ENCODE measurements at places on chromosomes 1 and 21.

DNA sequence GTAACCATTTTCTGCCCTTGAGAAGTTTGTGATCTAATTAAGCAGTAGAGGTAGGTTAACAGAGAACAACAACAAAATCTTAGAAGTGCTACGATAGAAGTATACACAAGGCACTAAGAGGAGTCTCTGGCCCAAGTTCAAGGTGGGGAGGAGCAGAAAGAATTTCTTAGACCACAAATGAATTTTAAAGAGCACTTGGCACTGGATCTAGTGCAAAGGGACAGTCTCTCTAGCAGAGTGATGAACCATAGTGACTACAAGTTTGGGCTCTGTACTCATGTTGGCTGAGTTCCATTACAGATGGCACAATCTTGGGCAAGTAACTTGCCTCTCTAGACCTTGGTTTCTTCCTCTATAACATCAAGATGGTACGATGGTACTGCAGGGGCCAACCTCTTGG lies 33.3 kb upstream of the PIGC start:
- DNase-seq = no peak

GRCh38 chr1:7046314-7046713 lies 261.1 kb downstream of the CAMTA1 start:
- DNase-seq = no peak

- DNase-seq = no peak
These were observed 27.1 kb downstream of the ACTA1 start for GRCh38 chr1:229406798-229407197.

- DNase-seq = no peak
These were observed 27.6 kb upstream of the SIPA1L2 start for GRCh38 chr1:232657426-232658005.

DNA sequence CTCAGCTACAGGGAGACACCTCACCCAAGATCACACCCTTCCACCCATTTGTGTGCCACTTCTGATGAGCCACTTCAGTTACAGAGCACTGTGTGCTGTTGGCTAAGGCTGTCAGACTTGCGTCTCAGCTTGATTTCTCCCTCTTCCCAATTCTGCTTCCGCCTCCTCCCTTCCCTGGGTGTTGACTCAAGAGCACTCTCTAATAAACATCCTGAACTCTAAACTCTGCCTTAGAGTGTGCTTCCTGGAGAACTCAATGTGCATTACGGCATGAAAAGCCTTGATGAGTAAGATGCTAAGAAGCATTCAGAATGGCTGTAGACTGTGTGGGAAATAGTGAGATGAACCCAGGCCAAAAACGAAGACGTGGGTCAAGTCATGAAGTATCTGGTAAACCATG lies 54.9 kb upstream of the S1PR1 start:
- no peak for DNase-seq

DNA sequence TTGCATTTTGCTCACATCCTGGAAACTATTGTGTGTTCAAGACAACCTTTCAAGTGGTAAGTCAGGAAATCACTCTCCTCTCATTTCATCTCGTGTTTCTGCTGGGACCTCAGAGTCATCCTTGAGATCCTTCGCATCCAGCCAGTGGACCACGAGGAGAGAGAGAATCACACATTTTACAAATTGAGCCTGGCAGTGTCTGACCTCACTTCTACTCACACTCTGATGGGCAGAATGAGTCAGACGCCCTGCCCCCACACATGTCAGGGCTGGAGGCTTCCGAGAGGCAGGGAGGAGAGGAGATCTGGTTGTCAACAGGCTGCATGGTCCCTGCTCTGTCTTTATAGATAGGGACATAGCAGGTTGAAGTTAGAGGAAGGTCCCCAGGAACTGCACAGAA lies 509.7 kb downstream of the AJAP1 start:
- no peak for DNase-seq

GRCh38 chr21:35316933-35317332 lies 267.8 kb upstream of the RUNX1 start:
- DNase-seq = no peak

DNA sequence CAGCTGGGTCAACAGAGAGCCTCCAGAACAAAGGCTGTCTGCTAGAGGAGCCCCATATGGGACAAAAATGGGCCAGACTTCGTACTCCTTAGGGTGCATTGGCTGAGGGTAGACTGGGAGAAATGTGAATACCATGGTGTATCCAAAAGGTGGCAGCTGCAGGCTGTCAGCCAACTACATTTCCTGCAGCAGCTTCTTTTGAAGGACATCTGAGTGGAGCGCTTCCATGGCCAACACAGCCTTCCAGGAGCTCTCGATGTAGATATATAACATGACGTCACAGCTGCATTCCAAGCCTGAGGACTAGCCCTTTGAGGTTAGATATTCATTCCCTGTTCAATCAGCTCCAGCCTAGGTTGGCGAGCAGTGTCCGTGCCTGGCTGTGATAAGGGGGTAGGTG lies 107.7 kb downstream of the MAB21L3 start:
- no peak for DNase-seq

DNA sequence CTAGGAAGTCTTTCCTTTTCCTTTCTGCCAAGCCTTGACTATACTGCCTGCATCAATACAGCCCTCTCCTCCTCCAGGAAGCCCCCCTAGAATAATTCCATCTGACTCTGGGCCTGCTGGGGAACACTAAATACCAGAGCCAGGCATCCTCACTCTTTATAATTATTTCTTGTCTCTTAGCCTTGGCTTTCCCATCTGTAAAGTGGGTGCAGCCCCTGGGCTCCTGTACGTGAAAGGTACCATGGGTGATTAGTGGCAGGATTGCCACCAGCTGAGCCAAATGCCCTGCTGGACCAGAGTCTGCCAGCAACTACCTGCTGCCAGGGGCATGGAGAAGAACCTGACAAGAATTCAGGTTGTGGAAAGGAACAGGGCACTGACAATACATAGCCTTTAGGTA lies 58.7 kb downstream of the LGR6 start:
- DNase-seq = no peak

GRCh38 chr1:153959454-153959853 lies 1.0 kb upstream of the CRTC2 start:
- DNase-seq = no peak

DNA sequence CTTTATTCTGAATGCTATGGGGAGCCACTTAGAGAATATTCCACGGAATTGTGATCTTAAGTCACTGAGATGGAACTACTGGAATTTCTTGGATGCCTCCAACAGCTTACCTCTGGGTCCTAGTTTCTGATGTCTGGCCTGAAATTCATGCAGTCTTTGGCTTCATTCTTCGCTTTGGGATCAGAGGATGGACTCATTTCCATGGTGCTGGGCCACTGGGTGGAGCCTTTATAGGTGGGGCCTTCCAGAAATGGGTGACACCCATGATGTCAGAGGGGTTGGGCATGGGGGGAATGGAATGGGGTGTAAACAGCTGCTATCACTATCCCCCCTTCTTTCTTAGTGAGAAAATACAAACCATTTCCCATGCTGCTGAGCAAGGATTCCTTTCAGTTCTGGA lies 73.7 kb upstream of the FGGY start:
- no peak for DNase-seq

GRCh38 chr1:31954607-31955283 lies 16.6 kb upstream of the PTP4A2 start:
- DNase-seq = no peak

DNA sequence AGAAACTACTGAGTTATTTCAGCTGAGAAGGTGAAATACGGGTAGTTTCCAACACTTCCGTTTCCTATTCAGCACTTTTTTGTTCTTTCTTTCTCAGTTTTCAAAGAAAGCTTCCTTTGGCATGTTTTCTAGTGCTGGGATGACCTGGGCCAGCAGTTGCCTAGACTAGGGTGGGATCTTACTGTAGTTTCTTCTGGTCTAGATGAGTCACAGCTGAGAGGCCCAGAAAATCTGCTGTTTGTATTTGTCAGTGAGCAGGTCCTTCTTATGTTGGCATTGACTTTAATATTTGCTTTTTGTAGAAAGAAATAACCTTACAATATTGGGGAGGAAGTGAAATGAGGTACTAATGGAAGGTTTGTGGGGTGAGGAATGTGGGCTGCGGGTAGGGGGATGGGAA lies 22.2 kb downstream of the C1orf21 start:
- DNase-seq = no peak

DNA sequence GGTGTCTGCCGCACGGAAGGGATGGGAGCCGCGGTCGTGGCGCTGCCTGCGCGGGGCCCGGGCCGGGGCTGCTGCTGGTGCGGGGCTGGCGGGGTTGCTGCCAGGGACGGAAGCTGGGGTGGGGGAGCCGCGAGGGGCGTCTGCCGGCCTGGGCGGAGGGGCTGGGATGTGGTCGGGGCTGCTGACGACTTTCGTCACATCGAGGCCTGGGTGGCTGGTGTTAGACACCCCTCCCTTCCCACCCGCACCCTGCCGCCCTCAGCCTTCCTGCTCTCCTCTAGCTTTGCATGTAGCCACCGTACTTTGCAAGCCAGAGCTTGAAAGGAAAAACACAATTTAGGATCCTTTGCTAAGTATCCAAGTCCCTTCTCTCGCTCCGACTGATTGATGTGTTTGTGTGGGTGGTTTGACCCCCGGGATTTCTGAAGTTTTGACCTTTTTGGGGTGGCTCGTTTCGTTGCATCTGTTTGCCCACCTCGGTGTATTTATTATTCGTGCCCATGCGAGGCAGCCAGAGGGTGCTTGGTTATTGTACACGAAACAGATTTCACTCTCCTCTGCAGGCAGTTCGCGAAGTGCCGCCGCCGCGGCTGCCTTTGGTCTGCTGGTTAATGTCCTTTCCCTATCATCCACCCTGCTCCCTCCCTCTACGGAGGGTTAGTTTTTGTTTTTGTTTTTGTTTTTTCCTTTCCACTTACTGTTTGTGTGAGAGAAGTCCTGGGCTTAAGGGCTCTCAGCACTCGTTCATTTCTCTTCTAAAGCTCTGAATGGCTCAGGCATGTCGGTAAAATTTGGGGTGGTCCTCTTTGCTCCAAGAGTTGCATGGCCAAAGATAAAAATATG lies 868 bp downstream of the C1orf21 start:
- DNase-seq = peak; percentile 3

- DNase-seq = no peak
These were observed 154.0 kb downstream of the TGFB2 start for GRCh38 chr1:218499011-218499691.

DNA sequence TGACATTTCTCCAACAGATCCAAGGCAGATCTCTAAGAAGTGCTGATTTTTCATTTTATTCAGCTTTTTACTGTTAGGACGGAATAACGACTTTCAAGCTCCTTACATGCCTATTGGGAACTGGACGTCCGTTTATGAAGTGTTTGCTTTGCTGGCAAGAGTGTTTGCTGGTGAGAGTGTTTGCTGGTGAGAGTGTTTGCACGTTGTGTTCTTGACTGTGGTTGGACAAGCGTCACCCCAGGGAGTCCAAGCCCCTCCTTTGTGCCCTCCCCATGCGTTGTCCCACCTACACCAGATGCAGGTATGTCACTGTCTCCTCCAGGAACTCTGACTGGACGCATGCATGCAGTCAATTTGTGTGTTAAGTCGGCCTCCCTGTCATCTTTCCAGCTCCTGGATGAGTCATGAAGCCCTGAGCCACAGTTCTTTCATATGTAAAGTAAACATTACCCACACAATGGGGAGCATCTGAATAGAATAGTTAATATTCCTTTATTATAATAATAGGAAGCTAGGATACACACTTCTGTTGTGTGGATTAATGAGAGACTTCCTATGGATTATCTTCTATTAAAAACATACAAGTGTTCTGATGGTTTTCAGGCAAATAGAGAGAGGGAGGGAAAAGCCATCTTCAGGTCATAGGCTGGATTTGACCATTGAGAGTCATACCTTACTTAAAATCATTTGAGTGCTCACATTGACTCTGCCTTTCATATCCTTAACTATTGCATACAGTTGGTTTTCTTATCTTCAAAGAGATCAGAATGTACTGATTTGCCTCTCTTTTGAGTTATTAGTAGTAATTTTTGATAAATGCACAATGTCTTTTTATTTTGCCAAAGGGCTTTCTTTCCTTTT lies 119.2 kb downstream of the GALNT2 start:
- no peak for DNase-seq

DNA sequence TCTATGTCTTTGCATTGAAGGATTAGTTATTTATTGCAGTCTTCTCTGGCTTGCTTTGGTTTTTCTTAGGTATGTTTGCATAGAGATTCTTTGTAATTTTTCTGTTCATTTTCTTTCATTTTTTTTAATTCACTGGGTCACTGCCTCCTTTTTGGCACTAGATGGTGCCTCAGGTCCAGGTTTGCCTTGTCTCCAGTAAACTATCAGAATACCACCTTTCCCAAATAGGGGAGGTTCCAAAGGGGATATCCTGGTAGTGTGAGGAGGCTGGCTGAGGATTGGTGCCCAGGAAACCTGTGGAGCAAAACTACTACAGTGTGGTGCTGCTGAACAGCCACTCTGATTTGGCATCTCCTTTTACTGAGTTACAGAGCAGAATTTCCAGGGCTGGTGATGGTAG lies 257.1 kb downstream of the KCTD3 start:
- DNase-seq = no peak

DNA sequence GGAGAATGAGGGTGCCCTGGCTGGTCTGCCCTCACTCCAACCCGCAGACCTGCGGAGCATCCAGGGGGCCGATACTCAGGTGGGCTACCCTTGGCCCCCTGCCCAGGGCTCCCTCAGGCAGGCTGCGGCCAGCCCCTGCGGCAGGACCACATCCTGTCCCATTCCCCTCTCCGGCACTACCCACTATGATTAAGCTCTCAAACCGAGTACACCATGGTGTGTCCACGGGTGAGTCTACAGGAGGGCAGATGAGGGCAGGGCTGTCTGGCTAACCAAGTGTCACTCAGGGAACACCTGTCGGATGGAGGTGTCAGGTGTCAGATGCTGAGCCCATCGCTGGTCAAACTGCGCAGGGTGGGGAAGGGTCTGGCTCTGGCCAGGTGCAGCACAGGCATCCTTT lies 47.2 kb downstream of the SLC66A1 start:
- no peak for DNase-seq

DNA sequence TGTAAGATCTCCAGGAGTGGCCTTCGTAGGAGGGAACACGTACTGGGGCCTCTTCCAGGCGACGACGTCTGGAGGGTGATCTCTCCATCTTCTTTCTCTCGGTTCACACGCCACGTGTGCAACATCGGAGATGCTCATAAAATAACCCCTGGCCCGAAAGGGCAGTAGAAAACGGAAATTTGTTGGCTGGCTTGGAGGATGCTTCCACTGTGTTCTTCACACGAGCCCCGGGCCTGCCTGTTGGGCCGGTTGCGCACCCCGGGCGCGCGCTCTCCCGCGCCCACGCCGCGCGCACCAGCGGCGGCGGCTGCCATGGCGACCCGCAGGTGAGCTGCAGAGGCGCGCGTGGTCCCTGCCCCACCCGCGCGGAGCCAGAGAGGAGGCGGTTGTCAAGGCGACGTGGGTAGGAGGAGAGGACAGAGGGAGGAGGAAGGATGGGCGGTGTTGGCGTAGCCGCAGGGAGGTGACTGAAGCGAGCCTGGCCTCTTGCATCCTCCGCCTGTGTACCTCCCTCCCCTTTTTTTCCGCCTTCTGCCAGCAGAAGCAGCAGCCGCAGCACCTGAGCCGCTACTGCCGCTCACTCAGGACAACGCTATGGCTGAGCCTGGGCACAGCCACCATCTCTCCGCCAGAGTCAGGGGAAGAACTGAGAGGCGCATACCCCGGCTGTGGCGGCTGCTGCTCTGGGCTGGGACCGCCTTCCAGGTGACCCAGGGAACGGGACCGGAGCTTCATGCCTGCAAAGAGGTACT lies at the start of gene ELAPOR1:
Gene ELAPOR1, plus strand, starts transcription at position 526 of the 752 bp plus-strand sequence. Its CDS starts 69 bp downstream, at position 595.
- DNase-seq = peak; percentile 88
